Fibroblast of lung (primary cell): ENCODE measurements at places on chromosomes 5 and 9. TPM values are rescaled to one million over a fixed set of nuclear protein-coding genes. Genes with fewer than 3 reads are reported as not detected.
A peak's percentile ranks its signal among the peaks of the same experiment; 100 is the strongest.

DNA sequence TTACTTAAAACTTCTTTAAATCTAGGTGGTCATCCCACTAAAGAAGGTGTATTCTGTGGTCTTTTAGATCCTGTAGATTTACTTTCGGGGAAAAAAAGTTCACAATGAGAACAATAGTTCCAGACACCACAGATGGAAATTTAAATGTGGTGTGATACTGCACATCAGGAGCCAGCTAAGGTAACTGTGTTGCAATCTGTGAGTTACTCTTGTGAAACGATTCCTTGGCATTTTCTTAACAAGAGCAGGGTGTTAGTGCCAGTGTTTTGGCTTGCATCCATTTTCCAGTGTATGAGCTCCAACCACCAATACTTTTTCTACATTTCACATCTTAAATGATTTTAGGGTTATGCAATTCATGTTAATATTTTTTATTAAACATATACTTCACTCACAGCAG, 674.5 kb downstream of the CETN3 start:
- no peaks in the 10 kb centered on the region for H3K27me3 ChIP-seq
- peak; percentile 36 for DNase-seq
- no peak overlapping the region for H3K4me3 ChIP-seq
- no peaks in the 10 kb centered on the region for H3K4me1 ChIP-seq
- H3K36me3 ChIP-seq = no peaks in the 10 kb centered on the region

- DNase-seq = no peak
- no peaks in the 10 kb centered on the region for H3K36me3 ChIP-seq
- H3K4me1 ChIP-seq = peaks cover 6% of the 10 kb centered on the region
- H3K27ac ChIP-seq = peak overlapping the region; percentile 67
- H3K4me3 ChIP-seq = no peak overlapping the region
Observed at GRCh38 chr9:111966124-111966723, 69.6 kb downstream of the UGCG start.

DNA sequence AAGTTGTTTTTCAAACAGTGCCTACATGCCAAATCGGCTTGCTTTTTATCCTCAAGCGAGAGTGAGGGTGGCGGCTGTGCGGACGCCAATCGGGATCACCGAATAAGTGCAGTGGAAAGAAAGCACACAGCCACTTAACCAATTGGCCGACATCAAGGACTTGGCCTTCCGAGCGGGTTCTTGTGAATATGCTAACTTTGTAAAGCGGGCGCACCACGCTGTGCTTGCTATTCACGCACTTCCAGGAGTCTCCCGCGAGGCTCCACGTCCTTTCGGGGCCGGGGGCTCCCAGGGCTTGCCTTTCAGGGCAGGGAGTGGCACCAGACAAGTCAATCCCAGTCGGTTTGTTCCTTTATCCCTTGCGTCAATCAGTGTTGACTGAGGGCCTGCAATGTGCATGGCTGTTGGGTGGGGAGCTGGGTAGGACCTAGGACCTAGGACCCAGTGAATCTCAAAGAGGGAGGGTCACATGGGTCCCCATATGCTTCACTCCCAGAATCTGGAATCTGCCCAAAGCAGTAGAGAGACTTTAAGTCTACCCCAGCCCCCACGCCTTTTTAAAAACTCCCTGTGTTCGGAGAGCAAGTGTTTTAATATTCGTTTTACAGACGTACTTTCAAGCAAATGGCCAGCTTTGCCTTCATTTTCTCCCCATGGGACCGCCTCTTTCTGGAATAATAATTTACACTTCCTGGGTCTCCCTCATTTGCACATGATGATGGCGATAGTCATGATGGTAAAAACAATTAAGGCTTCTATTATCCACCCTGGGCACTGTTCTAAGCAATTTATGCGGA, 2.0 kb upstream of the GCNT4 start:
- peaks cover 3% of the 10 kb centered on the region for H3K27me3 ChIP-seq
- DNase-seq = peak; percentile 71
- H3K36me3 ChIP-seq = no peaks in the 10 kb centered on the region
- H3K4me3 ChIP-seq = peak overlapping the region; percentile 66

GRCh38 chr9:94687451-94687850, 39.0 kb upstream of the AOPEP start:
- H3K4me1 ChIP-seq = no peaks in the 10 kb centered on the region
- no peak overlapping the region for H3K4me3 ChIP-seq
- peaks cover 2% of the 10 kb centered on the region for H3K27me3 ChIP-seq
- H3K27ac ChIP-seq = no peak overlapping the region

Gene TMC1
- total RNA-seq = 0.33 TPM in 1 of 2 replicates, not detected in the other

DNA sequence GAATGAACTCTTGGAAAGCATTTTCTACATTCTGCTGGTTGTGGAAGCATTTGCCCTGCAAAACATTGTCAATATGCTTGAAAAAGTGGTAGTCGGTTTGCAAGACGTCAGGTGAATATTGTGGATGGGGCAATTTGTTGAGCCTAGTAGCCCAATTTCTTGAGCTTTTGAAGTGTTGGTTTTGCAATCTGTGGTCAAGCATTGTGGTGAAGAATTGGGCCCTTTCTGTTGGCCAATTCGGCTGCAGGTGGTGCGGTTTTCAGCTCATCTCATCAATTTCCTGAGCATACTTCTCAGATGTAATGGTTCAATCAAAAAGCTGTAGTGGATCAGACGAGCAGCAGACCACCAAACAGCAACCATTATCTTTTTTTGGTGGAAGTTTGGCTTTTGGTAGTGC, 426.8 kb upstream of the CDH9 start:
- H3K4me3 ChIP-seq = no peak overlapping the region
- H3K36me3 ChIP-seq = no peaks in the 10 kb centered on the region

Gene PCDHGA1
- total RNA-seq = 1.0 and 1.8 TPM in 2 replicates

GRCh38 chr9:84187090-84187489, 153.5 kb downstream of the SLC28A3 start:
- no peak overlapping the region for H3K27ac ChIP-seq
- no peak for DNase-seq
- peaks cover 2% of the 10 kb centered on the region for H3K27me3 ChIP-seq
- H3K4me3 ChIP-seq = no peak overlapping the region
- H3K36me3 ChIP-seq = no peaks in the 10 kb centered on the region
- H3K4me1 ChIP-seq = no peaks in the 10 kb centered on the region

GRCh38 chr5:10352430-10353240, 860 bp upstream of the MARCHF6 start:
- H3K27me3 ChIP-seq = no peaks in the 10 kb centered on the region
- H3K36me3 ChIP-seq = no peaks in the 10 kb centered on the region
- H3K4me1 ChIP-seq = peaks cover 8% of the 10 kb centered on the region
- peak overlapping the region; percentile 98 for H3K27ac ChIP-seq
- H3K4me3 ChIP-seq = peak overlapping the region; percentile 92
- DNase-seq = peak; percentile 56

DNA sequence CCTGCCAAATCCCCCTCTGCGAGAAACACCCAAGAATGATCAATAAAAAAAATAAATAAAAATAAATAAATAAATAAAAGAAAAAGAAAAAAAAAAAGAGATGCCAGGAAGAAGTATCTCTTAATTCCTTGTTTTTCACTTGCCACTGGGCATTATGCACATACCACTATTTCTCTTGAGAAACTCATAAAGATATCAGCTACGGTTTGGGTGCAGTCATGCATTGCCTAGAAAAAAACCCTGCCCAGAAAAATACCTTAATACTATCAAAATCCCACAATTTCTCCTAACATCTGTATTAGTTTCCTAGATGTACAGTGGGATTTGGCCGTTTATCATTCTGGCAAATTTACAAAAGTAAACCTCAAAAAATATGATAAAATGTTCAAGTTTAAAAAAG, 22.5 kb downstream of the DTWD2 start:
- H3K4me1 ChIP-seq = no peaks in the 10 kb centered on the region
- no peak overlapping the region for H3K27ac ChIP-seq
- H3K36me3 ChIP-seq = no peaks in the 10 kb centered on the region
- no peak overlapping the region for H3K4me3 ChIP-seq

Gene SLC12A2
- total RNA-seq = 13.7 and 19.0 TPM in 2 replicates

GRCh38 chr9:16039218-16039987, 486.6 kb downstream of the CCDC171 start:
- peak; percentile 47 for DNase-seq
- H3K4me3 ChIP-seq = no peak overlapping the region
- peaks cover 3% of the 10 kb centered on the region for H3K4me1 ChIP-seq

DNA sequence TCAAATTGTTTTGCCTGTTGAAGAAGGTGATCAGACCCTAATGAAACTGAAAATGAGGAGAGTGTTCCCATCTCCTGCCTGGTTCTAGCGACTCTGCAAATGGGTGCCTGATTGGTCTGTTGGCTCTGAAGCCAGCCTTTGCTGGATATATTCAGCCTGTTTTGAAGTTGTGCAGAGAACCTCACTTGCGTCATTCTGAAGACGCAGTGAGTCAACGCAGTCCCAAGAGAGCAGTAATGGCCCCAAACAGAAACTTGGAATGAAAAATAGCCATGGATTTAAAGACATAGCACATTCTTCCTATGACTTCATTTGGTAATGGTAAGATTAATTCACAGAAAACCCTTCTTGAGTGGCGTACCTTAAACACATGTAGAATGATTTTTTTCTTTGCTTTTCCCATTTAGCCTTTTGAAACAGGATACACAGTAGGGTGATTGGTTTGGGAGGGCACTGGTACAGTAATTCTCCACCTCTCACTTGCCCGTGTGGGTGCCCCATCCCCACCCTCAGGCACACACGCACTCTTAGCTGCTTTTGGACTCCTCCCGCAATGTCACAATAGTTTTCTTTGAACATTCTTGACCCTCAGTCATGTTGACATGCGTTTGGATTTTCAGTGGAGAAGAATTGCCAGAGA, 54.1 kb upstream of the ABL1 start:
- H3K4me3 ChIP-seq = peak overlapping the region; percentile 59
- peak overlapping the region; percentile 96 for H3K27ac ChIP-seq
- DNase-seq = peak; percentile 92
- H3K36me3 ChIP-seq = no peaks in the 10 kb centered on the region

Gene PLAC8L1
- total RNA-seq = not detected in 2 replicates

Gene APBB3
- 18.0 and 19.8 TPM in 2 replicates for total RNA-seq

DNA sequence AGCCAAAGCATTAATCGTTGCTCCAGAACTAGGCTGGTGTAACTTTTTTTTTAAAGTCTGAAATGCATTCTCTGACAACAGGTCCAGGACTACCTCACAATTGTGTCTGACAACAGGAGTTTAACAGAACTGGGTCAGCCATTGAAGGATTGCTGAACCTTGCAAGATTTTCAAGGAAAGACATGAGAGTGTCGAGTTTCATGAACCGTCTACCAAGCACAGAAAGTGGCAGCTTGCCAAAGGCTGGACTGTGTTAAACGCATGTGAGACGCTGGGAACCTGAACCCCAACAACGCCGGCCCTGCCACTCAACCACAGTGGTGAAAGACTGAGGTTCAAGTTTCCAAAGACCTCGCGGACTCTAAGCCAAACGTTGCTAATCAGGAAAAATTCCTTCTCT, 79.1 kb downstream of the LHFPL2 start:
- peaks cover 3% of the 10 kb centered on the region for H3K4me1 ChIP-seq
- no peak overlapping the region for H3K27ac ChIP-seq
- no peaks in the 10 kb centered on the region for H3K27me3 ChIP-seq

GRCh38 chr5:16755641-16756040, 138.8 kb upstream of the RETREG1 start:
- no peaks in the 10 kb centered on the region for H3K4me1 ChIP-seq
- H3K4me3 ChIP-seq = no peak overlapping the region
- H3K36me3 ChIP-seq = peaks cover 10% of the 10 kb centered on the region
- DNase-seq = no peak
- no peak overlapping the region for H3K27ac ChIP-seq

GRCh38 chr9:98917746-98918487, 25.8 kb upstream of the COL15A1 start:
- no peaks in the 10 kb centered on the region for H3K36me3 ChIP-seq
- no peaks in the 10 kb centered on the region for H3K27me3 ChIP-seq
- no peak for DNase-seq
- H3K27ac ChIP-seq = no peak overlapping the region

DNA sequence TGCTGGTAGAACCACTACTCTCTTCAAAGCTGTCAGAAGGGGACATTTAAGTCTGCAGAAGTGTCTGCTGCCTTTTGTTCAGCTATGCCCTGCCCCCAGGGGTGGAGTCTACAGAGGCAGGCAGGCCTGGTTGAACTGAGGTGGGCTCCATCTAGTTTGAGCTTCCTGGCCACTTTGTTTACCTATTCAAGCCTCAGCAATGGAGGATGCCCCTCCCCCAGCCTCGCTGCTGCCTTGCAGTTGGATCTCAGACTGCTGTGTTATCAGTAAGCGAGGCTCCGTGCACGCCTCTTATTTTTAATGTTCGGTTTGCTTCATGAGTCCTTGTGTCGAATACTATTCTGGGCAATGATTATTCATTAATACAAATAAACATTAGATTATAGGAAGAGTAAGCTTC, 3.1 kb upstream of the SLC27A6 start:
- H3K27me3 ChIP-seq = no peaks in the 10 kb centered on the region
- no peaks in the 10 kb centered on the region for H3K4me1 ChIP-seq
- DNase-seq = no peak
- H3K4me3 ChIP-seq = no peak overlapping the region
- H3K36me3 ChIP-seq = no peaks in the 10 kb centered on the region
- no peak overlapping the region for H3K27ac ChIP-seq
